Fibroblast of skin of right biceps (primary cell): ENCODE measurements at places on chromosomes 7 and 10.

GRCh38 chr7:26709210-26709990, 155.0 kb downstream of the SKAP2 start:
- no peak for DNase-seq

DNA sequence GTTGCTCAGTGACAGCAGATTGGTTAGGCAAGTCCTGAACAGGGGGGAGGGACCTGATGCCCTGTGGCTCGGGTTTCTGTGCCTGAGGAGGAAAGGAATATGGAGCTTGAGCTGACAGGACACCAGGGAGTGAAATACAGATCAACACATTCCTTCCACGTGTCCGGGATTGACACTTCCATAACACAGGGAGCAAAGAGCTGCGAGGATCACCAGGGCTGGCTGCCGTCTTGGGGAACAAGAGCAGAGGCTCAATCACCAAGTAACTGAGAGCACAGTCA, 36.7 kb upstream of the EFCAB10 start:
- no peak for DNase-seq

GRCh38 chr10:12471135-12471534, 121.8 kb downstream of the CAMK1D start:
- DNase-seq = no peak

DNA sequence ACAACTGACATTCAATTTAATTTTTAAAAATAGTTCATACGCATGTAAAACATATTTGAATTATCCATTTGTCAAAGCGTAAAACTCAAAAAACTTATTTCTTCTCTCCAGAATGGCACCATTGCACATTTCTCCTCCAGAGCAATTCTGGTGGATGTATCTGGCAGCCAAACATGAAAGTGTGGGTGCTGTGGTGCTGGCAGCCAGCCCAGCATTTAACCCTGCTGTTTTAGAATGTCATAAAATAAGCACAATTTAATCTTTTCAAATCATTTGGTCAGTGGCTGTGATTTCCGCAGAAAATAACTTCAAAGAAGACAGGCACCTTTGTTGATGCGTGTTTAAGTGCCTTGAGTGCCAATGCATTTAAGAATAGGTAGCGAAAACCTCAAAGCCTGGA, 302.7 kb upstream of the MEOX2 start:
- DNase-seq = no peak

DNA sequence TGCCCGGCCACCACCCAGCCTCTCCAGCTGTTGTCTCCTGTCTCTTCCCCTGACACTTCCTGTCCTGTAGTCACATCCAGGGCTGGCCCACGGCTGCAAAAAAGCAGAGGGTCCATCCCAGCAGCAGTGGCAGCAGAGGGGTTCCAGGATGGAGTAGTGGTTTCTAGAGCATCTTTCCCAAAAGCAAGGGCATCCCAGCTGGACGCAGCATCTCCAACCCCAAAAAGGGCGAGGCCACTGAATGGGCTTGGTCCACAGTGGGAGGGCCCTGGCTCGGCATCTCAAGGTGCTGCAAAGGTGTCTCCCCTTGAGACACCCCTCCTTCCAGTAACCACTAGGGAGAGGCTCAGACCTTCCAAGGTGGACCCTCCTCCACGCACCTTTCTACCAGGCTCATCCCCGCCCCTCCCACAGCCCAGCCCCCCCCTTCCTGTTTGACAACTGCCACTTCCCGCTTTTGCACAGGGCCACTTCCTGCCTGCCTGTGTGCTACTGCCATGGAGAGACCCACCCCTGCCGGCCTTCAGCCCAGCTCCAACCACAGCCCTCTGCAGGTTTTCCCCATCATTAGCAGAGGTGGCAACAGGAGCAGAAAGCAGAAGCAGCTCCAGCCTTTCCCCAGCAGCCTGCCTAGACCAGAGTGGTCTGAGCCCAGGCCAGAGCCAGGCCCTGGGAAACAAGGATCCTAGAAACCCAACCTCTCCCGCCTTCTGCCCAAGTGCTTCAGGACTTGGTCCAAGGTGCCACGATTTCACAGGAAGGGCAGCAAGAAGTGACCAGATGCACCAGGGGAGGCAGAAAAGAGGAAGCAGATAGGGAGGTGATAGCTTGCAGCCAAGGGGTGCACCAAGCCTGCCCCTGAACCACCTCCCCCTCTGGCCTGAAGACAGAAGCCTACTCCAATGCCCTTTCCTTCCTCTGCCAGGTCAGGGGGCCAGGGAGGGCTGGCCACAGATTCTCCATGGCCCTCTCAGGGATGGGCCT, 8.6 kb downstream of the CAMK2G start:
- DNase-seq = no peak

DNA sequence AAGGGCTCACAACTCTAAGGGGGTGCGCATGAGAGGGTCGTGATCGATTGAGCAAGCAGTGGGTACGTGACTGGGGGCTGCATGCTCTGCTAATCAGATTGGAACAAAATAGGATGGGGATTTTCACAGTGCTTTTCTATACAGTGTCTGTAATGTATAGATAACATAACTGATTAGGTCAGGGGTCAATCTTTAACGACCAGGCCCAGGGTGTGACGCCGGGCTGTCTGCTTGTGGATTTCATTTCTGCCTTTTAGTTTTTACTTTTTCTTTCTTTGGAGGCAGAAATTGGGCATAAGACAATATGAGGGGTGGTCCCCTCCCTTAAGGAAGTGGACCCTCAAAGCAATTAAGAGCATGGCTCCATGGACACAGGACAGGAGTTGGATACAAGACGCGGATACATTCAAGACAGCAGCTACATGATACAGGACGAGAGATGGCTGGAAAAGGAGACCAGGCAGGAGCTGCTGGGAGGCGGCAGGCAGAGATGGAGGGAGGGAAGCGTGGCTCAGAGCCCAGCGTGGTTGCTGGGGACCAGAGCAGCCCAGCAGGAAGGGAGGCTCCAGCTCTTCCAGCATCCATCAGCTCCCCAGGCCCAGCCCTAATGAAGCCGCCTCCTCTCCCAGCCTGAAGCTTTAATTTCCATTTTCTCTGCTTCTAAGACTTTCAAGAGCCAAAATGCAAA, 31.6 kb downstream of the GSDME start:
- no peak for DNase-seq

GRCh38 chr10:107341281-107341680, 176.8 kb upstream of the SORCS1 start:
- no peak for DNase-seq

- DNase-seq = peak; percentile 96
Observed at GRCh38 chr7:134693256-134693655, 46.6 kb downstream of the BPGM start.

- DNase-seq = no peak
Observed at GRCh38 chr7:101606498-101606923, 22.6 kb downstream of the MYL10 start.

GRCh38 chr10:58662314-58662713, 149.6 kb downstream of the BICC1 start:
- DNase-seq = peak; percentile 92

DNA sequence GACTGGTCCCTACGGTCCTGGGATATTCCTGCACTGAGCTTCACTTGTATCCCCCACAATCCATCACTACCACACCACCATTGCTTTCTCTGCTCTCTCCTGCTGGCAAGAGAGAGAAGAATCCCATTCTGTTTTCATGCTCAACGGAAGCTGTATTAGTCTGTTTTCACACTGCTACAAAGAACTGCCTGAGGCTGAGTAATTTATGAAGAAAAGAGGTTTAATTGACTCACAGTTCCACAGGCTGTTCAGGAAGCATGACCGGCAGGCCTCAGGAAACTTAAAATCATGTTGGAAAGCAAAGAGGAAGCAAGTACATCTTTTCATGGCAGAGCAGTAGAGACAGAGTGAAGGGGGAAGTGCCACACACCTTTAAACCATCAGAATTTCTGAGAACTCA, 260.4 kb upstream of the LYZL1 start:
- no peak for DNase-seq

GRCh38 chr10:118395947-118396346, 53.8 kb upstream of the FAM204A start:
- no peak for DNase-seq

GRCh38 chr7:538764-539685, 19.4 kb upstream of the PDGFA start:
- DNase-seq = no peak

- no peak for DNase-seq
Observed at GRCh38 chr10:95579292-95579691, 18.1 kb upstream of the SORBS1 start.

DNA sequence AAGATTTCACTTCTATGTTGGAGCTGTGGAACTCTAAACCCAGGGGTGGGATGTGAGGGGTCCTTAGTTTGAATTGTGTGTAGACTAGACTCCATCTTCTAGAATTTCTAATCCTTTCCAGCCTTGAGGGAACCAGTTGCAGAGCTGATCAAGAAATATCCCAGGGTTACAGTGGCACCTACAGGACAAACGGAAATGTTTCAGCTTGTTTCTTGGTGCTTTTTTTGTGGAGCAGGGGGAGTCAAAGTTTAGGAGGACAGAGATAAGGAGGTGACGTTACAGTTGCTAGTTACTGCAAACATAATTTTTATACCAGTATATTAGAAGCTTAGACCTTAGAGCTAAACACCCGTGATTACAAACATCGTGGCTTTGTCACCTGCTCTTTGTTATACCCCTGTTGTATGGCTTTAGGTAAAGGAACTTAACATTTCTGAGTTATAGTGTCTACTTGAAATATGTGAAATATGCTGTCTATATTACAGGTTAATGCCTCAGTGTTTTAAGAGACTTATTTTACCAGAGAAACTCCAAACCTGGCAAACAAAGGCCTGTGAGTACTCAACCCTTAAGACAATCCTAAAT, 84.5 kb upstream of the DYNC1I1 start:
- peak; percentile 23 for DNase-seq

GRCh38 chr7:156993021-156993924, 17.2 kb downstream of the MNX1 start:
- DNase-seq = peak; percentile 14

GRCh38 chr10:7417103-7417623, 6.3 kb upstream of the SFMBT2 start:
- peak; percentile 34 for DNase-seq

GRCh38 chr7:8585591-8585990, 152.2 kb downstream of the NXPH1 start:
- DNase-seq = no peak

- DNase-seq = no peak
Observed at GRCh38 chr10:61411706-61412105, 41.5 kb downstream of the TMEM26 start.

GRCh38 chr10:78502210-78502936, 468.7 kb downstream of the RPS24 start:
- DNase-seq = peak; percentile 66

GRCh38 chr10:131280101-131280500, 31.4 kb downstream of the TCERG1L start:
- no peak for DNase-seq

DNA sequence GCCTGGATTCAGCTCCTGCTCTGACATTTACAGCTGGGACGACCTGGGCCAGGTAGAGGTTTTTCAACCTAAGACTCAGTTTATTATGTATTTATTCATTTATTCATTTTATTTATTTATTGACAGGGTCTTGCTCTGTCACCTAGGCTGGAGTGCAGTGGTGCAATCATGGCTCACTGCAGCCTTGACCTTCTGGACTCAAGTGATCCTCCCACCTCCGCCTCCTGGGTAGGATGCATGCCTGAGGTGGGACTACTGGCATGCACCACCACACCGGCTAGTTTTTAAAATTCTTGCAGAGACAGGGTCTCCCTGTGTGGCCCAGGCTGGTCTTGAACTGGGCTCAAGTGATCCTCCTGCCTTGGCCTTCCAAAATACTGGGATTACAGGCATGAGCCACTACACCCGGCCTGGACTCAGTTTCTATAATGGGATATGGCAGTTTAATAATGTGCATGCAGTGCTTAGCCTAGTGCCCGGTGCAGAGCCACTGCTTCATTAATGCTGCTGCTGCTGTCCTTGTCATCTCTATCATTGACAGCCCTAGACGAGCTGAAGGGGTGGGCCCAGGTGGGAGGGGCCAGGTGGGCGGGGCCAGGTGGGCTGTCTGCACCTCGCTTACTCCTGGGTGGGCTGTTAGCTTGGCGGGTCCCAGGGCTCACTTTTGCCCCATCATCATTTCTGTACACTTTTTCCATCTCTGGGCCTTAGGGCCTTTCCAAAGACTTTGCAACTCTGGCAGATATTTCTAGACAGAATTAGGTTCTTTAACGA, 92.6 kb downstream of the LHPP start:
- DNase-seq = no peak

GRCh38 chr10:79405221-79405994, 40.0 kb downstream of the ZCCHC24 start:
- DNase-seq = peak; percentile 43

GRCh38 chr7:90311175-90311574, 9.9 kb downstream of the FAM237B start:
- DNase-seq = no peak

DNA sequence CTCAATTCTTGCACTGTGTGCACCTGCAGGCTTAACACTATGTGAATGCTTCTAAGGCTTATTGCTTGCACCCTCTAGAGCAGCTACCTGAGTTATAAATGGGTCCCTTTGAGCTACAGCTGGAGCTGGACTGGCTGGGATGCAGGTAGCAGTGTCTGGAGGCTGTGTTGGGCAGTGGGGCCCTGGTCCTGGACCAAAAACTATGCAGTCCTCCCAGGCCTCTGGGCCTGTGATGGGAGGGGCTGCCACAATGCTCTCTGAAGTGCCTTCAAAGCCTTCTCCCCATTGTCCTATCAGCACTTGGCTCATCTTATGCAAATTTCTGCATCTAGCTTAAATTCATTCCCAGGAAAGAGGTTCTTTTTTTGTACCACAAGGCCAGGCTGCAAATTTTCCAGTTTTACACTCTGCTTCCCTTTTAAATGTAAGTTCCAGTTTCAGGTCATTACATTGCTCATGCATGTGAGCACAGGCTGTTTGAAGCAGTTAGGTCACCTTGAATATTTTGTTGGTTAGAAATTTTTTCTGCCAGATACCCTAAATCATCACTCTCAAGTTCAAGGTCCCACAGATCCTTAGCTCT, 26.0 kb downstream of the KBTBD2 start:
- no peak for DNase-seq

DNA sequence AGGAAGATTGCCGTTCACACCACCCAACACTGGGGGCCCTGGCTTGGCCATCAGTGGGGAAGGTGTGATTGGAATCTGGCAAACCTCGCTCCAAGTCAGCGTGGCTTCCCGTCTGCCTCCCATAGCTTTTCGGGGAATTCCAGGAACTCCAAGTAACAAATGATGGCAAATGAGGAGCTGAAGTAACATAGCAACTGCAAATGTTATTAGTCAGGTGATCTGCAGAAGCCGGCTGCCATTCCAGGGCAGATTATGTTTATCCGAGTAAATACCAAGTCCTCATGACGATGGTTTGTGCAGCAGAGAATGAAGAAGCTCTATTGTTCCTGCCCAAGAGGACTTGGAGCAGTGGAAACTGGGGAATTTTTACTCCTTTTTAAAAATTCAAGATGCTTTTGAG, 270.5 kb upstream of the PODXL start:
- DNase-seq = peak; percentile 5

DNA sequence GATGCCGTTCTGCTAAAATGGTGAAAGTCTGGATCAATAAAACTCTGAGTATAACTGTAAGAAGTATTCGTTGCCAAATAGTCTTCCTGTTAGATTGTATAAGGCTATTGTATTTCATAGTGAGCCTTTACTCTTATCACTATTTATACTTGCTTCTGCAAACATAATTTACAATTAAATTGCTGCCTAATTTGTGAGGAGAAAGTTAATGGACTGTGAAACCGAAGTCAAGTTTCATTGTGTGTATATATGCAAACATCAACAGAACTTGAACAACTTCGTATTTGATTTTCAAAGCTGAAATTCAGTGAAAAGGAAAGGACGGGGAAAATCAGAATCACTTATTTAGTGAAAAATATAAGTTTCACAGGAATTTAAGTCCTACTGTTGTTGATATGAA, 135.9 kb upstream of the CCDC6 start:
- DNase-seq = no peak

- peak; percentile 57 for DNase-seq
Observed at GRCh38 chr7:48154792-48155413, 16.4 kb upstream of the ABCA13 start.

GRCh38 chr7:98569691-98570337, 47.3 kb upstream of the NPTX2 start:
- no peak for DNase-seq
